ENCODE measurements at places on chromosomes 11 and 22. TPM values are rescaled to one million over a fixed set of nuclear protein-coding genes. Genes with fewer than 3 reads are reported as not detected.

GAL gene
- total RNA-seq = 17.5 TPM

HYLS1 gene
- 17.5 TPM for total RNA-seq

SCGB1A1 gene
- total RNA-seq = not detected

ACR gene
- total RNA-seq = not detected

OR8D4 gene
- total RNA-seq = not detected

APOL5 gene
- total RNA-seq = not detected

PIWIL4 gene
- 0.44 TPM for total RNA-seq

SPINDOC gene
- 37.9 TPM for total RNA-seq

OR5I1 gene
- not detected for total RNA-seq

NXPE4 gene
- not detected for total RNA-seq

SLC3A2 gene
- total RNA-seq = 964 TPM

FAU gene
- total RNA-seq = 908 TPM
